ENCODE measurements at places on chromosomes 11 and 22. TPM values are rescaled to one million over a fixed set of nuclear protein-coding genes. Genes with fewer than 3 reads are reported as not detected.

DNA sequence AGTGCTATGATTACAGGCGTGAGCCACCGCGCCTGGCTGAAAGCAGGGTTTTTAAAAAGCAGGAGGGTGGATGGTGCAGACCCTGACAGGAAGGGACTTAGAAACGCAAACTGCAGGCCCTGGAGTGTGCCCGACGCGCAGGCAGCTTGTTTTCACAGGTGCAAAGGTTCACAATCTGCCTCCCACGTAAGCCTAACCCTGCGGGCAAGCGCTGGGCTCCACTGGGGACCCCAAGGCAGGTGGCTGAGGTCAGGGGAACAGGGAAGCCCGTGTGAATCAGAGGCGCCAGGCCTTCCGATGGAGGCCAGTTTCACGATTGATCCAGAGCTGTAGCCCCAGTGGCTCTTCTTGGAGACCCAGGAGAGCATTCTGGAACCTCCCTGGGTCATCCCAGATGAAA, 256.3 kb downstream of the BRD1 start:
- no peak for DNase-seq

GRCh38 chr11:130817330-130817944, 98.8 kb downstream of the SNX19 start:
- peak; percentile 77 for DNase-seq

DNA sequence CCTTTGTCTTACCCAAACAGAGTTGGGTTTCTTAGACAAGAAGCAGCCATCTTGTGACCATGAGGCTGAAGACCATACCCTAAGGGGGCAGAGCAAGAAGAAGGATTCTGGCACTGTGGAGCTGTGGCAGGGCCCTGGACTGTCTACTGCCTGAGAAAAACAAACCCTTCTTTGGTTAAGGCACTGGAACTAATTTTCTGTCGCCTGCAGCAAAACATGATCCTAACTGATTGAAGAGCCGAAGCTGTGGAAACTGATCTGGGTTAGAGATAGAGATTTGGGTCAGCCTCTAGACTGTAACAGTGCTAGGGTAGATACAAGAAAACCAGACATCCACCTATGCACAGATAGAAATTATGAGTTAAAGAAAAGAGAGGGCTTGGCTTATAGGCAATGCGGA, 11.3 kb upstream of the ACER3 start:
- no peak for DNase-seq

GRCh38 chr11:77129069-77129841, 1.2 kb downstream of the MYO7A start:
- no peak for DNase-seq

DNA sequence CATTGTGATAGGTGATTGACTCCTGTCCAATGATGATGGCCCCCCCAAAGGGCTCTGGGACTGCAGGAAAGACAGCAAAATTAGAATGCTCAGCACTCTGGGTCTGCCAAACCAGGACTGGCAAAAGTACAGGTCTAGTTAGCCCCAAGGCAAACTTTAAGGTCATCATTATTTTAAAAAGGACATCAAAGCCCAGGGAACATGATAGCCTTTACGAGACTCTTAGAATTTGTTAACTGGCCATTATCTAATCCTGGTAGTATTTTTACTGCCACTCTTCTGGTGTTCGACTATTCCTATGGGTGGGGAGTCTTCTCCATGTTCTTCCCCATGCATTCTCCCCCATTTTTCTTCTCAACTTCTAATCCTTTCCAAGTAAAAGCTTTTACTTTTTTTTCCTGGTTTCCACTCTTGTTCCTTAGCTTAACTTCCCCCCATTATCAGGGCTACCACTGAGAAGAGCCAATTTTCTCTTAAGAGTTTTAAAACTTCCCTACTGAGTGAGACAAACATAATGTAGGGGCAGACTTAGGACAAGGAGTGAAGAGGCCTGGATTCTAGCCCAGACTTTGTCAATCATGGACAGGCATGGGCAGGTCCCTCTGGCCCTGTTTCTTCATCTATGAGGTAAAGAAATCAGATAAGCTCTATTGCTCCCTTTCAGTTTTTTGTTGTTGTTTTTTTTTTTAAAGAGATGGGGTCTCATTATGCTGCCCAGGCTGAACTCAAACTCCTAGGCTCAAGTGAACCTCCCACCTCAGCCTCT, 7.1 kb downstream of the DDB1 start:
- no peak for DNase-seq

Gene CSRP3
- total RNA-seq = 704 TPM

All from tongue (tissue), 3 donors.